NCI-H1105 (cell line): ENCODE measurements at places on chromosomes 2 and 18.

GRCh38 chr2:28271231-28271918 lies 121.3 kb upstream of the FOSL2 start:
- DNase-seq, result no peak

GRCh38 chr18:66534110-66534509 lies 69.8 kb downstream of the CDH19 start:
- no peak for DNase-seq

DNA sequence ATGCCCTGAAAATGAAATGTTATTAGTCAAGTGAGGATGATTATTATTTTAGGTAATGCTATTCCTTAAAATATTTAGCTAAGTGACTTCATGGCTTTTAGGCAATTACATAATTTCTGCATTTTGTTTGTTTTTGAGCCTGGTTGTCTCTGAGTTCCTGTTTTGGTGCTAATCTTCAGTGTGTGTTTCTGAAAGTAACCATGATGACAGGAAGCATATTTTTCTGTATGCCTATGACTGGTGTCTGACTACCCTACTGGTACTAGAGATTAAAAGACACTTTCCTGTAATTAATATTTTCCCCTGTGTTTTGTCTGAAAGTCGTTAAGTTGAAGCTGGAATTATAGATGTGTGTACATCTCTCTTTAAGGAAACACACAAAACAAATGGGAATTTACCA lies 295.0 kb upstream of the SPRED2 start:
- DNase-seq, result no peak

- no peak for DNase-seq
Measured at GRCh38 chr2:67456428-67456827, 59.3 kb downstream of the ETAA1 start.

- no peak for DNase-seq
Measured at GRCh38 chr18:73147590-73147989, 279.8 kb upstream of the NETO1 start.

GRCh38 chr2:137638932-137639331 lies 325.3 kb upstream of the HNMT start:
- no peak for DNase-seq

DNA sequence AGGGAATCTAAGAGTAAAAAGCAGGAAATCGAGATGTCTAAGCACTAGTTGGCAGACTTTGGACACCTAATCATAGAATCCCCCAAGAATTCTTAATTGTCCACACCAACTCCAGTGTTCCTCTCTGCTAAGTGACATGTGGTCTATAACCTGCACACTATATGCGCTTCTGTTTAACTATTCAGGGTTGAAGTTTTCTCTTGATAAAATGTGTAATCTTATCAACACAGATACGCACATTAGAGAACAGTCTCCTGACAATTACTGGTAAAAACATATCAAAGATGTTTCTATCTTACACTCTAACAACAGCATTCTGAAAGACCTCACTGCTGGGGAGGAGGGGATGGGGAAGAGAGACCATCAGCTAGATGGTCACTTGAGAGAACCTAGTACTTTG lies 3.9 kb downstream of the ABCB11 start:
- DNase-seq, result no peak

GRCh38 chr18:7488571-7488970 lies 78.5 kb upstream of the PTPRM start:
- DNase-seq, result no peak

GRCh38 chr2:27854229-27854862 lies 35.8 kb downstream of the RBKS start:
- no peak for DNase-seq

DNA sequence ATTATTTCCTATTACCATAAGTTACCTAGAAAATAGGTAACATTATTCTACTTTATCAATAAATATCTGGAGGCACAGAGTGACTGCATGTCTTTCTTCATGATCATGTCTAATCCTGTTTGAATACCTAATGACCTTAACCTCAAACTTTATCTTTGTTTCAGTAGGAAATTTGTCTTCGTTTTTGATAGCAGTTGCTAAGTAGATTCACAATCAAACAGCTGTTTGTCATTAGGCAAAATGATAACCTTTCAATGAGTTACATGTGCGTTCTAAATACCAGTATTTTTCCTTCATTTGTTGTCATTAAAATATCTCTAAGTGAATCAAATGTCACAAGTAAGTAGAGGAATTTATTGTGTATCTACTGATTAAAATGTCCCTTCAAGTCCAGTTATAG lies 473.8 kb downstream of the NRXN1 start:
- DNase-seq, result no peak

- DNase-seq, result no peak
Measured at GRCh38 chr2:218298314-218298875, 6.1 kb upstream of the TMBIM1 start.

GRCh38 chr18:42184685-42185477 lies 229.8 kb downstream of the PIK3C3 start:
- no peak for DNase-seq

- DNase-seq, result no peak
Measured at GRCh38 chr18:35371412-35372195, 5.5 kb downstream of the ZNF396 start.

GRCh38 chr18:62683935-62684334 lies 31.4 kb upstream of the PHLPP1 start:
- no peak for DNase-seq

- no peak for DNase-seq
Measured at GRCh38 chr2:216915557-216916150, 55.8 kb upstream of the TNP1 start.

DNA sequence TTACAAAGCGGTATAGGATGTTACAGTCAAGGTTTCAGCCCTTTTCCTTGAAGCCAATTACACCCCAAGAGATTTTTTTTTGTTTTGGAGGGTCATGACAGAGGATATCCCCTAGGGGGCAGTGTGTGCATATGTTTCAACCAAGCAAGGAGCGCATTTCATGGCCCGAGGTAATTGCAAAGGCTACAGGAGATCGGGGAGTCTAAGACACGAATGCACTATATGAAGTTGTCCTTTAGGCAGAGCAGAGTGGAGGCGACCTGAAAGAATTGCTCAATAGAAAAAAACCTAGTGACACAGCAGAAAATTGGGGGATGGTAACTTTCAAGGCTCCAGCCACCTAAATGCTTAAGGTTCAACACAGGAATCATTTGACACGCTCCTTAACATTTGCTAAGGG lies 219.8 kb upstream of the PARD3B start:
- peak; percentile 59 for DNase-seq

GRCh38 chr18:76515576-76515975 lies 20.5 kb upstream of the ZNF516 start:
- DNase-seq, result no peak

GRCh38 chr2:45477546-45477945 lies 133.5 kb downstream of the SRBD1 start:
- DNase-seq, result no peak

- DNase-seq, result no peak
Measured at GRCh38 chr2:143294068-143294467, 164.8 kb downstream of the ARHGAP15 start.

- DNase-seq, result no peak
Measured at GRCh38 chr2:54585136-54585733, 129.1 kb downstream of the SPTBN1 start.

GRCh38 chr2:20211420-20211819 lies 13.5 kb downstream of the SDC1 start:
- no peak for DNase-seq

GRCh38 chr2:174870787-174871186 lies 106.5 kb upstream of the CHRNA1 start:
- no peak for DNase-seq

GRCh38 chr2:118442996-118443553 lies 354.8 kb downstream of the INSIG2 start:
- DNase-seq, result no peak

DNA sequence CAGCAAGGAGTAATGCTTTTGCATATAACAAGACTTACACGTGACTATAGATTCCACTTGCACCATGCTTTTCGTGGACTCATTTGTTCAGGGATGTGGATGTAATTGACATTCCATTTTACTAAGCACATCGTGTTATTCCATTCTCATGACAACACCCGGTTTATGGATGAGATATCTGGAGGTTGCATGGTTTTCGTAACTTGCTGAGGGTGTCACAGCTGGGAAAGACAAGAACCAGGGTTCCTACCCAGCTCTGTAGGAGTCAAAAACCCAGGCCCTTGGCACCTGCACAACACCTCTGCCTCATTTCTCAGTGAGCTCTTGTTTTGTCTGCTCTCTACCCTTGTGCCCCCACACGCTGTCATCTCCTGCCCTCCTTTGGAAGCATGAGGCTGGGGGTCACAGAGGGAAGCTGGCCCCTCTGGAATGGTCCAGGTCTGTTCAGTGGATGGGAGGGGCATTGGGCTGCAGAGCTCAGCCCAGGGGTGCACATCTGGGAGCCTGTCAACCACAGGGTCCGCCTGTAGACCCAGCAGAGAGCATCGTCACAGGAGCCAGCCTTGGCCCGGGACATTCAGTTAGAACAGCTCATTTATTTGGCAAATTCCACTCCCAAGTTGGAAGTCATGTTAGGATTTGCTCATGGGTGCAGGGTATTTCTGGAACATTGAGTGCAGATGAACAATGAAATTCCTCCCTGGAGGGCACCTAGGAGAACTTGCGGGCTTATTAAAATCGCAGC lies 120.1 kb upstream of the TWIST2 start:
- no peak for DNase-seq

DNA sequence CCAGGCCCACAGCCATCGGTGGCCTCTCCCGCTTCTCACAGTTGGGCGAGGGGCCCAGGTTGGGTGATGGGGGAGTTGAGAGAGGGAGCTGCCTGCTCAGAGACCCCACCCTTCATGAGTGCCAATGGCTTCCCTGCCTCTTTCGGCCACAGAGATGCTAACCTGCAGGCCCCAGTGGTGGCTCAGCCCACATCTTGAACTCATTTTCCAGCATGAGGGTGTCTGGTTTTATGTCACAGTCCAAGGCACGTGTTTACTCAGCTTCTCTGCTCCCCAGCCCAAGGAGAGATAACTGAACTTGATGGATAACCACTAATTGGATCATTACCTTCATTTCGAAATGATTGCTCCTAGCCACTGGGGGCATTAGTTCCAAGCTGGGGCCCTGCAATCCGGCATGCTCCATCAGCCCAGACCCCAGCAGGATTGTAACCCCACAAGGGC lies 45.9 kb upstream of the SIX2 start:
- no peak for DNase-seq

GRCh38 chr2:33526132-33526531 lies 49.7 kb downstream of the RASGRP3 start:
- no peak for DNase-seq

- DNase-seq, result peak; percentile 24
Measured at GRCh38 chr2:70946832-70947442, 11.2 kb downstream of the ATP6V1B1 start.

DNA sequence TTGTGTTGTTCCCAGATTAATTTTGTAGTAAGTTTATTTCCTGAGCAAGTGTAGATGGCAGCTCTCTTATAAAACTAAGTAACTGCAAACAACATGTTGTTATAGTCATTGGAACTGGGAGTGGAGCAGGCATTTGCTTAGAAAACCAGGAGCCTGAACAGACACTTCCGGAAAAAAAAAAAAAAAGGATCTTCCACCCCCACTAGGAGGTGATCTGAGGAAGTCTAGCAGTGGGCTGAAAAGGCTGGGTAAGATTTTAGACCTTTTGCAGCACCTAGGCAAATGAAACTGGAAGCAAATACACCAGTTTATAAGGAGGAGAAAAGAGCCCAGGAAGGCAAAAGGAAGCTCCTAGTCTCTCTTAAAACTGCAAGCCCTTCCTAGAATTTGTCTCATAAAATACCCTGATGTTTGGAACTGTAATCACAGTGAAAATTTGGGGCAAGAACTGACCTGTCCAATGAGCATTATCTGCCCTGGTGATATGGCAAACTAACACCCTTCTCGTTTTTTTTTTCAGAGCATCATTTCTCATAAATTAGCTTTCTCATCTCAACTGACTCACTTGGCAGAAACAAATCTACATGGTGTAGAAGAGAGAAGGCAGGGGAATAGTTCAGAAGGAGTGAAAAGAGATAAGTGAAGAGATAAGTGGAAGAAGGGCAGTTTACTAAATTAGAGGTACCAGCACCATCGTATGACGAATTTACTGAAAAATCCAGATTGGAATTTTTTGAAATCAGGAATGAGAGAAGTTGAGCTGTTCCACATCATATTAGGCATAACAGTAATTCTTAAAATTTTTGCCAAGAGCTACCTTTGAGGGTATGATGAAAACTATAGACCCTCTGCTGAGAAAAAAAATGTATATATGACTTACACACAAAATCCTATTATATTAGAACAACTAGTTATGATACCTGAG lies 4.2 kb upstream of the CCNYL1 start:
- no peak for DNase-seq

DNA sequence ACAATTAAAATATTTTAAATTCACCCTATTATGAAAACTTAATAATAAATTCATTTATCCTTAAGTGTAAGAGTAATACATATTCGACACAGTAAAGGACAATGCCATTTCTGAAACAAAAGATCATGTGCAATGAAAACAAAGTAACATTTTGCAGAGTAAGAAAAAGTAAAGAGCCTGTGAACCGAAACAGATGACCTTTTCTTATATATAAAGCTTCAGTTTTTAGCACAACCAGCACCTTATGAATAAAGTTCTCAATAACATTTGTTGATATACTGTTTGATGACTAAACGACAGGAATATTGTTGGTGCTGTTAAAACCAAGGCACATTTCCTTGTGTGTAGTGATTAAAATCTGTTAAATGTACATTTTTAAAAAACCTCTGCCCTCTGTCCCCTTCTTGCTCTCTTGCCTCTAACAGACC lies 1.5 kb downstream of the PELI1 start:
- no peak for DNase-seq

DNA sequence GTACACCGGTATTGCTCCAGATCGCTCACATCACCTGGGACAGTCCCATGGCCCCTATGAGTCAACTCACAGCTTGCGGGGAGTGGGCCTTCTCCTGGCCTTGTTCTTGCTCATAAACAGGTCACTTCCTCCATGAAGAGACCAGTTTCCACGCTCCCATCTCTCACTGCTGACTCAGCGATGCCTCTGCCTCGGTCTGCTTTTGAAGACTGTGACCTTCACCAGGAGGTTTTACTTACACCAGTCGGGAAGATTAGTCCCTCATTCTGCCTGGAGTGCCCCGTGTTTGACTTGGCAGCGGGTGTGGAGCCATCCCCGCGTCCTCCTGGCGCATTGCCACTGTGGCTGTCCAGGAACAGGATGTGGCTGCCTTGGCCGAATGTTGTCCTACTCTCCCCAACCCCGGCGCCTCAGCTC lies 159.8 kb downstream of the RHBDD1 start:
- DNase-seq, result no peak

GRCh38 chr2:65215946-65216345 lies 11.7 kb upstream of the ACTR2 start:
- DNase-seq, result no peak

- DNase-seq, result no peak
Measured at GRCh38 chr18:13268158-13269012, 49.8 kb downstream of the LDLRAD4 start.

- DNase-seq, result no peak
Measured at GRCh38 chr2:178871536-178871935, 64.3 kb upstream of the TTN start.
